NCI-H146 (cell line): ENCODE measurements at places on chromosomes 6 and 20.

DNA sequence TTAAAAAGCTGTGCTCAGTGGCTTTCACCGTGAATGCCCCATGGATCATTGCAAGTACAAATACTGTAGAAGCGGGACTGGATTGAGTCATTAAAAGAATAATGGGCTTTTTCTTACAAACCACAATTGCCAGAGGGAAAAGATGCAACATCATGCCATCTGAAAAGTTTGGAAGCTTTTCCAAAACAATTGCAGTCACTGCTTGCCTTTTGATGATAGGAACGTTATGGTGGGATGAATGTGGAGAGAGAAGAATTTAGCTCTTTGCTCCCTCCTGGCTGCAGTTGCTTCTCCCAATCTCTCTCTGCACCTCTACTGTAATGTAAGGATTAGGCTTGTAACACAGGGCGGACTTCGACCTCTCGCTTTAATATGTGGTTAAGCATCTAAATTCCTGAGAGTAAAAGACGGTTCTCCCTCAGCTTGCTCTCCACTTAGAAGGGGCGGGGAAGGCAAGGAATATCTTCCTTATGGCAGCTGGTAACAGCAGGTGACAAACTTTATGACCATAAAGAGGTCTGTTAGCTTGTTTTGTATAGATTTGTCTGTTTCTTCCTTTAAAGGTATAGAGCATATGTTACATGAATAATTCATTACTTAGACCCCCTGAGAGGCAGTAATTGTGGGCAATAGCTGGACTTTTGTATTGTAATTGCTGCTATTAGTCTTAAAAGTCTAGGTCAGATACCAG, 376.1 kb downstream of the UTRN start:
- DNase-seq, result peak; percentile 98

- DNase-seq, result no peak
These were observed 1.9 kb downstream of the SYNCRIP start for GRCh38 chr6:85640821-85641220.

- no peak for DNase-seq
These were observed 4.5 kb downstream of the CCN6 start for GRCh38 chr6:112058243-112059032.

DNA sequence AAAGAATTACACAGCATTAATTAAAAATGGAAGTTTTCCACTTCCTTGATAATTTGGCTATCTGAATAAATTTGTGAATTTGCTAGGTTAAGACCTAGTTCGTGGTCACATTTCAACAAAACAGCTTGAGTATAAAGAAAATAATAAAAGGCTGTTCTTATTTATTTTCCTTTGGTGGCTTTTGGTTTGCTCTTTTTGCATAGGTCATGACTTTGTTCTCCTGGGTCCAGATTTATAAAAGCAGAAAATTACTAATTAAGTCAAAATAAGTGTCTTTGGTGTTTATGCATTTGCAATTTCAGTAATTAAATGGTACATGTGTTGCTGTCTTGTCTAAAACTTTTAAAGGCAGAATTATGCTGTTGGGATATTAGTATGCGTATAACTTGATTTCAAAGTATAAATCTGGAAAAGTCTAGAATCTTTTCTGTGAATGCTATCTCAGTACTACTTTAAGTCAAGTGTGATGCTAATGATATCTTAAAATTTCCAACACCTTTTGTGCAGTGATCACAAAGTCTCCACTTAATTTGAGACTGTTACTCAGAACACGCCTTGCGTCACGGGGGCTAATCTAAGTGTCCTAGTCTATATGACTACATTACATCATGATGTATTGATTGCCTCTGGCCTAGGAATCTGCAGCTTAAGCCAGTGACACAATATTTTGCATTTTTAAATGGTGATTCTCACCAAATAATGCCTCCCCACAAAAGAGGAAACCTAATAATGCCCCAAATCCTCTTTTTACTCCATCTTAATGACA, 41.0 kb downstream of the GNAS start:
- no peak for DNase-seq

- peak; percentile 27 for DNase-seq
These were observed 75.7 kb upstream of the FOXP4 start for GRCh38 chr6:41470331-41471063.

DNA sequence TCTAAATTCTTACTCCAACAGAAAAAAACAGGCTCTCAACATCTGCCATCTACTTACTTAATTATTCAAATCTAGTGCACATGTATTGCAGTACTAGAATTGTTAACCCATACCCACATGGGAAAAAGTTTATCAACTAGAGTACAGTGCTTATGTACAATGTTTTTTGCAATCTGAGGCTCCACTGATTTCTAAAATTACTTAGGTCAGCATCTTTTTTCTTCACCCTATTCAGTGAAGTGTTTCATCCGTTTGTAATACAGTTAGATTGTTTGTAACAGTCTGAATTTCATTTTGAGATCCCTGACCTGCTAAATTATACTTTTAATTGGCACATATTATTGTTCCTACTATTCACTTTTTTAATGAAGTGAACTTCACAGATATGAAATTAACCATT, 402.2 kb downstream of the FOXA2 start:
- no peak for DNase-seq

GRCh38 chr20:63826753-63827152, 4.3 kb downstream of the ZBTB46 start:
- DNase-seq, result no peak

DNA sequence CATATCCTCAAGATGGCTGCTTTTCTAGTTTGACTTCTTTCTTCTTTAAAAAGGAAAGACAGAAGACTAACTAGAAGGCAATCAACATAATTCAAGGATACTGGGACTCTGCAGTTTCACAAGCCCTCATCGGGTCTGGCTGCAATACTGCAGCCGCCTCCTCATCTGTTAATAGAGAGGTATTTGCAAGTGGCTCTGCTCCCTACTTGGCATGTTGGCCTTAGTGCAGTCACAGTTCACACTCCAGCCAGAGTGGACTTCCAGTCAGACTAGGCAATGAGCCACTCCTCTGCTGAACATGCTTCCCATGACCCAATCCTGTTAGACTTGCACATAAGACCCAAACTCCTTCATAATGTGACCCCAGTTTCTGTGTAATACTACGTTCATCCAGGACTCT, 141.9 kb upstream of the ENPP5 start:
- no peak for DNase-seq

GRCh38 chr6:131982740-131983259, 31.6 kb upstream of the CCN2 start:
- no peak for DNase-seq

- peak; percentile 87 for DNase-seq
These were observed 967 bp downstream of the SMPDL3A start for GRCh38 chr6:122790028-122790422.

GRCh38 chr20:44981736-44982406, 15.6 kb downstream of the STK4 start:
- no peak for DNase-seq

DNA sequence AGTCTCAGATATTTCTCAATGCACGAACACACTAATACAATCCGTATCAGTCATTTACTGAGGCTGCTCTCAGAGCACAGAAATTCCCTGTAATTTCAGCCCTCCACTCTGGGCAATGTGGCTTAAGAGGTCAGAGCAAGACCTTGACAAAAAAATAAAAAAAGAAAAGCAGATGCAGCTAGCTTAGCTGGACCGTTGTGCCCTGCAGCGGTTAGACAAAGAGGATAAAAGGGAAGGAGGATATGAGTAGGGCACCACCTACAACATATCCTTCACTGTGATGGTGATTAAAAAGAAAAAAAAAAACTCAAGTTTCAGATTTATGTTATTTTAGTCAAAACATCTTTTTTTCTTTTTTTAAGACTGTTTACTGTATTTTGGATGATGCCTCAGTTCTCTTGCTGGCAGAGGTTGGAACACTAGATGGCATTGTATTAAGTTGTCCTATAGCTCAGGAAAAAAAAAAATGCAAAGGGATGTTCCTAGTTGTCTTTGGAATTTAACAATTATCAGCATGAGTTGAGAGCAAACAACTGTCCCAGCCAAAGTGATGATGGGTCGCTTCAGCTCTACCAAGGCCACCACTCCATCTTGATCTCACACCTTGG, 59.9 kb downstream of the ANKEF1 start:
- peak; percentile 19 for DNase-seq

- no peak for DNase-seq
These were observed 149.3 kb downstream of the SLC24A3 start for GRCh38 chr20:19361790-19362189.

GRCh38 chr6:549906-550305, 107.0 kb downstream of the HUS1B start:
- DNase-seq, result no peak

GRCh38 chr6:41659935-41660334, 21.7 kb downstream of the MDFI start:
- DNase-seq, result peak; percentile 68

DNA sequence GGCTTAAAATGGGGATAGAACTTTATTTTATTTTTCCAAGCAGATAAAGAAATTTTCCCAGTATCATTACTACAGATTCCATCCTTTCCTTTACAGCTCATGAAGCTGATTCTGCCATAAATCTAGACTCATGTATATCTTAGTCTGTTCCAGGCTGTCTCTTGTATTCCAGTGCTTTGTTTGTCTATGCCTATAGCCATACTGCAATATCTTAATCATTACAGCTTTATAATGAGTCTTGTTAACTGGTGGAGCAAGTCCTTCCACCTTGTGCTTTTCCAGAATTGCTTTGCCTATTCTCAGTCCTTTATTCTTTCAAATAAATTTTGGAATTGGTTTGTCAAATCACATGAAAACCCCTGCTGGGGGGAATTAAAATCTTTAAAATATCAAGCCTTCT, 99.2 kb downstream of the MAP3K5 start:
- DNase-seq, result no peak

GRCh38 chr6:42471714-42472113, 20.0 kb upstream of the TRERF1 start:
- no peak for DNase-seq

DNA sequence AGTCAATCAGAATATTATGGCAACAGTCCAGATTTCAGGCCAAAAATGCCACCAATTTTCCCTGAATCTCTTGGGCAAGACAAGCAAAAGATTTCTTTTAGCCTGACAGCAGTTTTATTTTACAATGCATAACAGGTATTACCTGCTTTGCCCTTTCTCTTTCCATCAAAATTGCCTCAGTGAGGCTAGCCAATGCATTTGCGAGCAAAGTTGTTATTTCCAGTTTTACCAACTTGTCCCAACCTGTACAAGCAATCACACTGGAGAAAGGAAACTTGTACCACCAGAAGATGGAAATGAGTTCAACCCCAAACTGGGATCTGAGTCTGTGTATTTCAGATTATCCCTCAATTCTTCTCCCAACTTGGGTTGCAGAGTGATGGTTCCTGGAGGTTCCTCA, 279.9 kb upstream of the CDYL start:
- DNase-seq, result no peak

DNA sequence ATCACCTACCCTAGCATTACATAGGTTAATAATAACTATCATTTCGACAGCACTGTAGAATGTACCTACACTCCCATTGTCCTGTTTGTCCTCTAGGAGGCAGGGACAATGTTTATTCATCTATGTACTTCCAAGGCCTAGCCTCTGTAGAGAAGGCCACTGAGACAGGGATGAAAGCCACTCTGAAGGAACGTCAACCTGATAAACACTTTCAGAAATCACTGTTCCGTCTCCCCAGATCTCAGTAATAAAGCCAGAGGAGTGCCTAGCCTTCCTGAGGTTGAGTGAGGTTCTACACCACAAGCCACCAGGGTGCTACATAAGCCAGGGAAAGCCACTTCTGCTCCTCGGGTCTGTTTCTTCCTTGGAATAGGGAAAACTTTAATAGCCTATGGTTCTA, 44.8 kb downstream of the POPDC3 start:
- DNase-seq, result no peak

- DNase-seq, result no peak
These were observed 99.0 kb downstream of the GMPR start for GRCh38 chr6:16337295-16337975.

GRCh38 chr6:75204217-75204958, 1.5 kb downstream of the COL12A1 start:
- DNase-seq, result peak; percentile 40

DNA sequence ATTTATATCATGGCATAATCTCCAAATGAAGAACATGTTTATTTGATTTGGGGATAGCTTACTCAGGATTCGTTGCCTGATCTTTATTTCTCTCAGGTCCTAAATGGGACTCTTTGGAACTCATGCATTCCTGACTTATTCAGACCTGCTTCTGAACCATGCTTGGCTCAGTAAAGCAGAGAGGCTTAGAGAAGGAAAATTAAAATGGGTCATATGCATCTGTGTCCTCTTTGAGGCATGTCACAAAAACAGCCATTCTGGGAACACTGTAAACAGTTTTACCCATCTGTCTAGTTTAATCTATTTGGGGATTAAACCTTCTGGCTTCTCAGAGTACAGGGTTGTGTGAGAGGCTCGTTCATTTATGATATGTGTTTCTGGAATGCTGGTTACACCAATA, 1017.3 kb downstream of the KIF16B start:
- no peak for DNase-seq

- no peak for DNase-seq
These were observed 153.5 kb upstream of the STMND1 start for GRCh38 chr6:16948396-16948795.

DNA sequence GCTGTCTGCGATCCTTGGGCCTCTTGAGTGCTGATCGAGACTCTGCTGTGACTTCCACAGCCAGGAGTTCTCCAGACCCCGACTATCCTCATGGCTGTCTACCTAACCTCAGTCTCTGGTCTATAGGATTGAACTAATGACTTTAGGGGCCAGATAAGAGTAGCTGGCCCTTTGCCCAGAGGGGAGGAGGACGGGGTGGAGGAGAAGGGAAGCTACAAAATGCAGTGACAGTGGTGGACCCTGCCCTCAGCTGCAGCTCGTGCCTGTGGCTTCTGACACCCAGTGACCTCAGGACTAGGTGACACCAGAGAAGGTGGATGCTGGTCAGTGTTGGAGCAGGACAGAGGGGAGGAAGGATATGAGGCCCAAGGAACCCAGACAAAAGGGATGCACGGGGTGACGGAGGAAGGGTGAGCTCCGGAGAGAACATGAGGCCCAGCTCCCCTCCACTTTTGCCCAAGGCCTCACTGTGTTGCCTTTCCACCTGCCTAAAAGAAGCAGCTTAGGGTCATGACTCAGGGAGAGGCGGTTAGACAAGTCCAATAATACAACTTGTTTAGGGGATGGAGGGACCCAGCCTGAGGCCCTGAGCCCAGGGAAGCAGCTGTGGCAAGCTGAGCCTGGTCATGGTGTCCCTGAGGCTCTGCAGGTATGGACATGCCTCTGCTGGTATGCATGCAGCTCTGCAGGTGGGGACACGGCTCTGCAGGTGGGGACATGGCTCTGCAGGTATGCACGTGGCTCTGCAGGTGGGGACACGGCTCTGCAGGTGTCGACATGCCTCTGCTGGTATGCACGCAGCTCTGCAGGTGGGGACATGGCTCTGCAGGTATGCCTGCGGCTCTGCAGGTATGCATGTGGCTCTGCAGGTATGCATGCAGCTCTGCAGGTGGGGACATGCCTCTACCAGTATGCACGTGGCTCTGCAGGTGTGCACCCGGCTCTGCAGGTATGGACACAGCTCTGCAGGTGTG, 67.7 kb downstream of the SYNJ2 start:
- peak; percentile 54 for DNase-seq

GRCh38 chr6:72669324-72669723, 47.5 kb downstream of the KCNQ5 start:
- no peak for DNase-seq
